Right ventricle myocardium superior (tissue), 1 donor: ENCODE measurements at places on chromosomes 11 and 22. TPM values are rescaled to one million over a fixed set of nuclear protein-coding genes. Genes with fewer than 3 reads are reported as not detected.

Gene BSX
- total RNA-seq: not detected

Gene RAPSN
- total RNA-seq: 6.7 TPM

Gene TENM4
- total RNA-seq: 0.81 TPM

Gene OR8D4
- not detected for total RNA-seq

Gene OR51A7
- total RNA-seq: not detected

Gene TST
- total RNA-seq: 63.5 TPM

Gene APOA5
- total RNA-seq: not detected

Gene SEC14L6
- total RNA-seq: not detected

Gene ADORA2A
- total RNA-seq: 4.1 TPM

Gene NADSYN1
- total RNA-seq: 18.5 TPM

Gene EFCAB6
- total RNA-seq: 1.7 TPM

Gene IGSF9B
- 38.9 TPM for total RNA-seq

Gene COMMD9
- 56.2 TPM for total RNA-seq

Gene SAA1
- 6.9 TPM for total RNA-seq

GRCh38 chr11:122170815-122171475 lies 54.9 kb upstream of the BLID start:
- DNase-seq: no peak

DNA sequence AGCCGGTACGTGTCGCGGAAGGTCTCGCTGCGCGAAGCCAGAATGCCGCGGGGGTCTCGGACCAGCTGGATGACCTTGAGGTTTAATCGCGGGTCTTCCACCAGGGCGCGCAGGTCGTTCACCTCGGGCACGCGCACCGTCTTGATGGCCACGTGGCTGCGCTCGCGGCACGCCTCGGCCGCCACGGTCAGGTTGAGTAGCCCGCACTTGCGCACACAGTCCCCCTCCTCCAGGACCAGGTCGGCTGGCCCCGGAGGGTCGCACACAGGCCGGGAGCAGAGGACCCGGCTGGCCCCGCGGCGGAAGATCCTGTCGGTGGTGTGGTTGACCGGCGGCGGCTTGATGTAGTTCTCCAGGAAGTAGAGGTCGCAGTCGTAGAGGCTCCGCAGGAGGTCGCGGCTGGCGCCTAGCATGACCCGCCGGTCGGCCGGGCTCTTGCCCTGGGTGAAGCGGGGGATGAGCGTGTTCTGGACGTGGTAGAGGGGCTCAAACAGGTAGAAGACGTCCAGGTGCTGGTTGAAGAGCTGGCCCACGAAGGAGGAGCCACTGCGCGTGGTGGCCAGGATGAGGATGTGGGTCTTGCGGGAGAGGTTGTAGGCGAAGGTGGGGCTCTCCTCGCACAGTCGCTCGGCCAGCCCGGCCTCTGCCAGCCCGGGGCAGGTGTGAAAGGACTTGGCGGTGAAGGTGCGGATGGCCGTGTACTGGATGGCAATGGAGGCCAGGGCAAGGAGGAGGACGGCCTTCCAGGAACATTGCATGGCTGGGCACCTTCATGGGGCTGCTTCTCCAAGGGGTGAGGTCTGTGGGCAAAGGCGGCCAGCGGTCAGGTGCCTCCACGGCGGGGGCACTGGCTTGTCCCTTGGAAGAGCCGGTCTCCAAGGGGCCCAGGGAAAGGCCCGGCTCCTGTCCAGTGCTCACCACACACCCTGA lies 15.0 kb downstream of the CHST1 start:
- DNase-seq: no peak

- DNase-seq: peak; percentile 60
Observed at GRCh38 chr11:70319396-70320076, 49.0 kb downstream of the PPFIA1 start.

GRCh38 chr11:122670131-122670530 lies 14.6 kb downstream of the UBASH3B start:
- DNase-seq: no peak

DNA sequence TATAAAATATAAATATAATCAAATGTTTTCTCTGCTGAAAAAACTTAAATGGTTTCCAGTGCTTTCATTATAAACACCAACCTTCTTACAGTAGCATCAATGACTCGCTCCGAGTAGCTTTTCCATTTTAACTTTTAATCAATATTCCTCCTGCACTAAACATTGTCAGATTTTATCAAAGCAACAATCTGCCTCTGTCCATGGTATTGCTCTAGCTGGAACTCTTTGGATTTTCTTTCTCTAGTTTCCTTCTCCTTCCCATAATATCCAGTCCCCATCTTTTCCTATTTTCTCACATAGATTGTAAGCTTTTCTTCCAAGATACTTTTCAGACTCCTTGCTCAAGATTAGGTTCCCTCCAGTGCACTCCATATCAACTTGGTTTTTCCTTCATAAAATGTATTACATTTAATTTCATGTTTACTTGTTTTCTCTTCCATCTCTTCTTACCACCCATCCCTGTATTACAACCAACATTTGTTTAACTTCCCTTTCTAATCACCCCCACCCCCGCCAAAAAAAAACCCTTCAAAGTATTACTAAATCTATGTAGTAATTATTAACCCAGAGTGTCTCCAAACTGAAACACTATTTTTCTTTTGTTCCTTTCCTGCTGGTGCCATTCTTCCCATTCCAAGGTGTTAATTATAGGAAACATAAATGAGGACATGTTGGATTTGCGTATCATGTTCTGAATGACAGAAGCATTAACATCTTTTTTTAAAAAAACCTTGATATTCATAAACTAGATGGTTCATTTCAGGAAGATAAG lies 716.5 kb downstream of the NELL1 start:
- no peak for DNase-seq

- DNase-seq: no peak
Observed at GRCh38 chr11:70900540-70900939, 351.8 kb downstream of the SHANK2 start.

GRCh38 chr11:44945666-44946065 lies 5.0 kb downstream of the TP53I11 start:
- peak; percentile 83 for DNase-seq

DNA sequence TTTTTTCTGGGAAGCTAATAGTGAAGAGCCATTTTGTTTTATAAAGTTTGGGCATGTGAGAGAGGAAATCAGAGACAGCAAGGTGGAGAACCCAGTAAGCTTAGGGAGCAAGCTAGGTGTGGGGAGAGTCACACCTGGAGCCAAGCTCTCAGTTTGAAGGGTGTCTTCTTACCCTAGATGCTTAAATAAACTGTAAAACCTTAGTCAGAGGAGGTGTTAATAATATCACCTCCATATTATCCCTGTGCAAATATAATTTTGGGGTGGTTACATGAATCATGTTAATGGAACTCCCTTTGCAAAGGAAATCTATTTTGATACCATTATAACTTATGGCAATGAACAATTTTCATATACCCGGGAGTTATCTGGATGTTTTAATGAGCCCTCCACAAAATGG lies 246.2 kb upstream of the PLET1 start:
- no peak for DNase-seq

DNA sequence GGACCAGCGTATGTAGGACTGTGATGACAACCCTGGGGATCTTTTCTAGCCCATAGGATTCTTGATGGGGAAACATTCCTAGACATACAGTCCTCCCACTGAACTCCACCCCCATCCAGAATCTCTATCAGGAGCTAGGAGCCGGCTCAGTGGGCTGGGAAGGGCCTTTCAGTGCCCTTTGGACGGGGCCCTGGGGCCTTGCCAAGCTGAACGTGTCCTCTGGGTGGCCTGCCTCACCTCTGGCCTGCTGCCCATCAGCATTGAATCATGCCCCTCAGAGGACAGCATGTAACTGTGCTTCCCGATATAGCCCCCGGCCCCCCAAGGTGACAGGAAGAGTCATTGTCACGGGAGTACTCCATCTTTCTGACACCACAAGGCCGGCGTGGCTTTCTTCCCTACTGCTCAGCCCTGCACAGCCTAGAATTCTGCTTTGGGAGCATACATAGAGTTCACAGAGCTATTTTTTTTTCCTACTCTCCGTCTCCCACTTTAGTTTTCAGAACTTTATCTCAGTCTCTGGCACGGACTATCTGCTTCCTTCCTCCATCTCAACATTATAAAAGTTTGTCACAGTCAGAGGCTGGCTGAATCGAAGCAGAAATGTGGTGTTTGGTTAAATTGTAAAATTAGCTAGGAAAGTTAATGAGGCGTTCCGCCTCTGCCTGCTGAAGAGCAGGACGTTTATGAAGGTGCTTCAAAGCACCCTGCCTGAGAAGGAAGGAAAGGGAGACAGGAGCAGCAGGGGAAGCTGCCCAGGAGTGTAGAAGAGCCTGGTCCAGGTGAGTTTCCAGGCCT lies 111.9 kb downstream of the ZBTB16 start:
- DNase-seq: peak; percentile 96

DNA sequence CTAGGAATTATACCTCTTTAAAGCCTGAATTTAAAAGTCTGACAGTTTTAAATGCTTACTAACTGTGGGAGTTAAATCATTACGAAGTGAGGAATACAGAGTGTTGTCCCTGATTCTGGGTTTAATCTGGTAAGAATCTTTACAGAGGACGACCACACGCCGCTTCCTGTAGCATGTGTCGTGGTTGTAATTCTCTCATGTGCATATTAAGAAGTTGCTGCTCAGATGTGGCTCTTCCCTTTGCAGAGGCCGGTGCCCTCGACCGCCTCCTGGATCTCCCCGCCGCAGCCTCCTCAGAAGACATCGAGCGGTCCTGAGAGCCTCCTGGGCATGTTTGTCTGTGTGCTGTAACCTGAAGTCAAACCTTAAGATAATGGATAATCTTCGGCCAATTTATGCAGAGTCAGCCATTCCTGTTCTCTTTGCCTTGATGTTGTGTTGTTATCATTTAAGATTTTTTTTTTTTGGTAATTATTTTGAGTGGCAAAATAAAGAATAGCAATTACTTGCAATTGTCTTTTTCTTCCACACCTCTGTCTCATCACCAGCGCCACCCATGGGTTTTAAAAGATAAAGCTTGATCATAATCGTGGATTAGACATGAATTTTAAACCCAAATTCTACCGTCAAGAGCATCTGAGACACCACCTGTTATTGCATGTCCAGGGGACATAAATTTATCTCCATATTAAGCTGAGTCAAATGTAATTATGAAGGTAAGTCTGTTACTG lies 6.5 kb downstream of the GAL start:
- DNase-seq: no peak

DNA sequence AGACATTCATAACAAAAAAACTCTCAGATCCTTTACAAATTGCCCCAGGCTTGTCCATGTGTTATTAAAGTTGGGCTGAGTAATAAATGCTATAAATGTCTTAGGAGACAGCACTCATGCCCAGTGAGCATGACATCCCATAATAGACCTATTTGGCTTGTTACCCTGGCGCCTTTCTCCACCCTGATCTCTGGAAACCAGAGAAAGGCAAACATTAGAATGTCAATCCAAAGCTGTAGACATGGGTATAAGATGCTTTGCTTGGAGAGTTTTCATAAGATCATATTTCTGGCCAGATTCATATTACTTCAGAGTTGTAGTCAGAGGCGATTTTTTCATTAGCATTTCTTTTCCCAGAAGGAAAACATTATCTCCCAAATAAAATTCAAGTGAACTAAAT lies 161.3 kb upstream of the UBASH3B start:
- DNase-seq: no peak

- DNase-seq: no peak
Observed at GRCh38 chr11:105158436-105158835, 18.9 kb upstream of the CARD18 start.

DNA sequence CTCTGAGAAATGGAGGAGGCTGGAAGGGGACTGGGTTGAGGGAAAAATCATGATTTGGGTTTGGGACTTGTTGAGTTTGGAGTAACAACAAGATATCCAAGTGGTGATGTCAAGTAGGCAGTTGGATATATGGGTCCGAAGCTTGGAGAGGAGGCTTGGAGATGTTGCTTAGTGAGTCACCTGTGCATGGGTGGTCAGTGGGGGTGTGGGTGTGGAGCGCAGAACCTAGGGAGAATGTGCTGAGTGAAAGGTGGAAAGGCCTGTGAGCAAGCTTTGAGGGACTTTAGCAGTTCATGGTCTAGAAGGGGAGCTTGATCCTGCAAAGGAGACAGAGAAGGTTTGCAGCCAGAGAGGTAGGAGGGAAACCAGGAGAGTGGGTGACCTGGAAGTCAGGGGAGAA lies 38.2 kb downstream of the PRDM11 start:
- DNase-seq: no peak

- DNase-seq: peak; percentile 82
Observed at GRCh38 chr11:34358728-34359547, 1.1 kb upstream of the ABTB2 start.

DNA sequence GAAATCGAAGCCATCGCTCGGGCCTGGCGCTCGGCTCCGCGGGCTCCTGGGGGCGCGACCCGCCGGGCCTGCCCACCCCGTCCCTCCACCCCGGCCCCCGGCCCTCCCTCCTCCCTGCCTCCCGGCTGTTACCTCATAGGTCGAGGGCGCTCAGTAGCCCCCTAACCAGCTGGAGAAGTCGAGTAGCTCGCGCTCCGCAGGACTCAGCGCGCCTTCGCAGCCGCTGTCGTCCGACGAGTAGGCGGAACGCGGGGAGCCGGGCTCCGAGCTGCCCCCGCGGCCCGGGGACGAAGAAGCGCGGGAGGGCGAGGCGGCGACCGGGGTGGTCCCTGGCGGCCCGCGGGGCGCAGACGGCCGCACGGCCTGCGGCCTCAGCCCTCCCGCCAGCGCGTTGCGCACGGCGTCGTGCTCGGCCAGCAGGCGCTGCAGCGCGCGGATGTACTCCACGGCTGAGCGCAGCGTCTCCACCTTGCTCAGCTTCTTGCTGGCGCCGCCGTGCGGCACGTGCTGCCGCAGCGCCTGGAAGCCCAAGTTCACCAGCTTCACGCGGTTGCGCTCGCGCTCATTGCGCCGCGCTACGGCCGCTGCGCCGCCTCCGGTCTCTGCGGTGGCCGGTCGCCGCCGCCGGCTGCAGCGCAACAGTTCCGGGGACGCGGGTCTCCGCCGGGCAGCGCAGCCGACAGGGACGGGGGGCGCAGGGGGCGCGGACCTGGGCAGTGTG lies 627 bp downstream of the ASCL2 start:
- DNase-seq: peak; percentile 68

GRCh38 chr11:82233201-82233600 lies 500.5 kb downstream of the FAM181B start:
- DNase-seq: no peak

GRCh38 chr22:28826921-28827320 lies 26.6 kb upstream of the XBP1 start:
- no peak for DNase-seq

DNA sequence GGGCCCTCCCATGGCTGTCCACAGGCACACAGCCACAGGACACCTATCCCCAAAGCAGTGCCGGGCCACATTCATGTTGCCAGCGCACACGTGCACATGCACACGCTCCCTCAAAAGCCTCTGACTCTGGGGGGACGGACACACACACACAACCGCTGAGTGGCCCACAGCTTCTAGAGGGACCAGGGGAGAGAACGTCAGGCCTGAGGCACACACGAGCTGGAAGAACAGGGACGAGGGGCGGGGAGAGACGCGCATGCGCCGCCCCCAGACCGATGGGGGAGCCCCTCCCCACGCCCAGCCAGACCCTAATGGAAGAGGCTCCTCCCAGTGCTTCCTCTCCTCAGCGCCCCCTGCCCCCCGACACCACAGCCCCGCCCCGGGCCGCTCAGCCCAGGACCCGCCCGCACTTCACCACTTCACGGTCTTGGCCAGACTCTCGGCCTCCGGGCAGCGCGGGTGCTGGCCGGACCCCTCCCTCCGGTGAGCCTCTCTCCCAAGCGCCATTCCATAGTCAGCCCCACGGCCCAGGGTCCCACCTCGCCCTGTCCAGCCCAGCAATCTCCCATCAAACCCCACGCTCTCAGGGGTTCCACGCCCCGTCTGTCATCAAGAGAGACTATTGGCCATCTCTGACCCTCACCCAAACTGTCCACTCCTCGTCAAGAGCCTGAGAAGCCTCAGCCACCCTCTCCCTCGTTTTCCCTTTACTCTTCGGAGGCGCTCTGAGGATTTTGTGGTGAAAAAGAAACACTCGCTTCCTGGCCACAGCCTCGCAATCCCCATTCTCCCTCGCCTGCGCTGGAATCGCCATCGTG lies 11.7 kb downstream of the NRXN2 start:
- no peak for DNase-seq
